ENCODE measurements at places on chromosomes 2 and 18.

DNA sequence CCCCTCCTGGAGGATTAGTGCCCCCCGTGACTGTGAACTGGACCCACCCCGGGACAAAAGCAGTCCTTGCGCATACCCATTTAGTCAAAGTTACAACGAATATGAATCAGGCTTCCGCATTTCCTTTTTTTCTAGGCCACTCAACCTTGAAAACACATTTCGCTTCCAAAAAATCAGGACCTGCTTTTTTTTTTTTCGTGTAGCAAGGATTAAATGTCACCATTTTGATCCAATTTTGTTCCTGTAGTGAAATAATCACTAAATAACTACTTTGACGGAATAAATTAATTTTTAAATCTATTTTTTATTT, 464 bp upstream of the FTCDNL1 start:
- DNase-seq: no peak

- DNase-seq: no peak
These were observed 79.0 kb upstream of the TRIB2 start for GRCh38 chr2:12637754-12638153.

DNA sequence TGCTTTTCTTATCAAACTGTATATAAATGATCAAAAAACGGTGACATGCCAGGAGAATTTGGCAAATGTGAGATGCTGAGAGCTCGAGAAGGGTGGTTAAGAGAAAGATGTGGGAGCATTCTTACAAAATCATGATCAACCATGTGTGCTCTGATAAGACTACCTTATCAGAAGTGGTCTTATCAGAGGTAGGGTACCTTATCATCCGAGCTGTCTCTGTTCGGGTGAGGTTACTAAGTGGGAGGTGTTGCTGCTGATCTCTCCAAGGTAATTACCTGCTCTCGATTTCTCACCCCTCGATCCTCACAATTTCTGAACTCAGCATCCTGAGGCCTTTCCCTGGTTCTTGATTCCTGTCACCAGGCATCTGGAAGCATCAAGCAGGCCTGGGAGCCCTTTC, 813.0 kb upstream of the ID2 start:
- no peak for DNase-seq

- DNase-seq: no peak
These were observed 56.3 kb downstream of the TIMM21 start for GRCh38 chr18:74204526-74205152.

DNA sequence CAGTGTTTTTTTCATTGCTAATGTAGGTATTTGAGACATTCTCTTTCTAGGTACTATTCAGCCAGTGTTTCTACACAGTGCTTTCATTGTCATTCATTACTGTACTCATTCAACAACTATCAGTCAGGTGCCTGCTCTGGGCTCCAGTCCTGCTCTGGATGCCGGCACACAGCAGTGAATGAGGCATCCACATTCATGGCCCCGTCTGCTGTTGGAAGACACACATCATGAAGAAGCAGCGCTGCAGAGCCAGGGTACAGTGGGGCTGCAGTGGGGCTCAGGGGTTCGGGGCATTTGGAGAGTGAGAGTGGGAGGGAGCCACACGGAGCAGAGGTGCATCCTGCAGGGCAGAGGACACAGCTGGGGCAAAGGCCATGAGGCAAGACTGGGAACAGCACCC, 737.2 kb upstream of the RAB6C start:
- DNase-seq: no peak

GRCh38 chr2:10289891-10290290, 12.8 kb upstream of the HPCAL1 start:
- no peak for DNase-seq

DNA sequence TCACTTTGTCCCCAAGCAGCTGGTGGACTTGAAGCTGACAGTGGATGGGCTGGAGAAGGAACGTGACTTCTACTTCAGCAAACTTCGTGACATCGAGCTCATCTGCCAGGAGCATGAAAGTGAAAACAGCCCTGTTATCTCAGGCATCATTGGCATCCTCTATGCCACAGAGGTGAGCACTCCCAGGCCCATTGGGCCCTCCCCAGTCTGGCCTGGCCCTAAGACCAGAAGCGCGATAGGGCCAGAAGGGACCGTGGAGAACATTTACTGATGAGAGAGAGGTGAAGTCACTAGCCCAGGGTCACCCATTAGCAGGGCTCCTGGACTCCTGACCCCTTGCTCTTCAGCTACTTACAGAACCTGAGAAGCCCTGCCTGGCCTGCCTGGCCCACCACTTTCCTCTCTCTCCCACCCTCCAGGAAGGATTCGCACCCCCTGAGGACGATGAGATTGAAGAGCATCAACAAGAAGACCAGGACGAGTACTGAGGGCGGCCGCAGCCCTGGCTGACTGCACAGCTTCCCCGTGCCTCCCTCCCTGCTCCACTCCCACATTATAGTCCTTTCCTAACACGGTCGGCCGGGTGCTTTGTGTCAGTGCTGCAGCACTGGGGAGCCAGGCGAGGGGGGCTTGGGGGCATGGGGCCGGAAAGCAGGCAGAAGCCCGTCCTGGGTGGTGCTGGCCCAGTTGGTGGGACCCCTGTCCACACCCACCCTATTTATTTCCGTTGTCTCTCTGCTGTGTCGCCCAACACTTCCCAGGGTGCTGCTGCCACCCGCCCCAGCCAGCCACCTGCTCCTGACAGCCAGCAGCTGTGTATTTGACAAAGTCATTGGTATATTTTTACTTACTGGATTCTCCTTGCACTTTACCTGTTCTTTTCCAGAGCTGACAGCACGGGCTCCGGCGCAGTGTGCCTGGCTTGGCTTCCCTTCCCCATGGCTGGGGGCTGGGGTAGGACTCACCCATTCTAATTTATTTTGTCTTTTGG, 6.6 kb upstream of the TMEM214 start:
- DNase-seq: no peak

GRCh38 chr2:100748673-100749072, 71.3 kb upstream of the NPAS2 start:
- DNase-seq: no peak

GRCh38 chr18:12291690-12292089, 16.4 kb upstream of the TUBB6 start:
- DNase-seq: no peak

GRCh38 chr18:48946329-48946835, 4.4 kb downstream of the SMAD7 start:
- DNase-seq: no peak

- no peak for DNase-seq
These were observed 48.1 kb downstream of the DGKD start for GRCh38 chr2:233402346-233402745.

DNA sequence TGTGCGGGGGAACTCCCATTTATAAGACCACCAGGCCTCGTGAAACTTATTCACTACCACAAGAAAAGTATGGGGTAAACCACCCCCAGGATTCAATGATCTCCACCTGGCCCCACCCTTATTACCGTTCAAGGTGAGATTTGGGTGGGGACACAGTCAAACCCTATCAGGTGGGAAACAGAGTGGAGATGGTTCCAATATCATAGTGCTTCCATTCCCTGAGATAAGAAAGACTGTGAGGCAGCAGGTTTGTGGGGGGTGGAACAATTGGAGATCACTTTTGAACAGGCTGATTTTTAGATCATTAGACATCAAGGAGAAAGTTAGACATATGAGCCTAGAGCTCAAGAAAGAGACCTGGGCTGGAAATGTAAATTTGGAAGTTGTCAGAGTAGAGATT, 39.3 kb downstream of the GKN2 start:
- DNase-seq: no peak

DNA sequence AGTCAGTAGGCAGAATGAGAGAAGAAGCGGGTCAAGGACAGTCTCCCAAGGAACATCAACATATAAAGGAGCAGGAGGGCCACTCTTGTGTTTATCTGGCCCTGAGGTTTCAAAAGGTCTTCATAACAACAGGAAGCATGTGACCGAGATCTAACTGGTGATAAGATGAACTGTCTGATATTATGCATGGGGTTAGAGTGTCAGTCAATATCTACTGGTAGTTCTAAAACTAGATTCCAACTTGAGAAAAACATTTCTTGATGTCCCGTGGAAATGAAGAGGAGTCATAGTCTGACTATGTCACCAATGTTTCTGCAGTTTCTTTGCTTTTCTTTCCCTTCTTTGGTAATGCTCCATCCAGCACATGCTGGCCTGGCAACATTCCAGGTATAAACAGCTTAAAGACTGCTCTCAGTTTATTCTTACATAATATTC, 77.5 kb upstream of the ITPRID2 start:
- no peak for DNase-seq

GRCh38 chr2:196219671-196220070, 48.3 kb upstream of the STK17B start:
- DNase-seq: no peak

- DNase-seq: no peak
These were observed 698.7 kb downstream of the TDRD15 start for GRCh38 chr2:21822505-21822904.

DNA sequence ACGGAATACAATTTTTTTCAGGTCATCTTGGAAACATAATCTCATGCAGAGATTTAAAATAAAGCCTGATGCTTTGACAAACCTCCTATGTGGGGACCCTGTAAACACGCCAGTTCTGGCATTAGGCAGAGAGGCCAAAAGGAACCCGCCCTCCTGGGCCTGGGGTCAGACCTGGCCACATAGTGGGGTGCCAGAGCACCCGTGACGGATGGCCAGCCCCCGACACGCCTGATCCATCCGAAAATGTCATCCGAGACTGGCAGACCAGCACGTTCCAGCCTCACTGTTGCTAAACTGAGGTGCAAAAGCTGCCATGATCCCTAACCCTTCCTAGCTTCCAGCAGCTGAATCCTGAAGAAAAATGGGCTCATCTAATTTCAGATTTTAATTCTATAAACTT, 222.6 kb upstream of the SALL3 start:
- DNase-seq: no peak

- DNase-seq: no peak
These were observed 556.9 kb upstream of the SETBP1 start for GRCh38 chr18:44123743-44124142.

DNA sequence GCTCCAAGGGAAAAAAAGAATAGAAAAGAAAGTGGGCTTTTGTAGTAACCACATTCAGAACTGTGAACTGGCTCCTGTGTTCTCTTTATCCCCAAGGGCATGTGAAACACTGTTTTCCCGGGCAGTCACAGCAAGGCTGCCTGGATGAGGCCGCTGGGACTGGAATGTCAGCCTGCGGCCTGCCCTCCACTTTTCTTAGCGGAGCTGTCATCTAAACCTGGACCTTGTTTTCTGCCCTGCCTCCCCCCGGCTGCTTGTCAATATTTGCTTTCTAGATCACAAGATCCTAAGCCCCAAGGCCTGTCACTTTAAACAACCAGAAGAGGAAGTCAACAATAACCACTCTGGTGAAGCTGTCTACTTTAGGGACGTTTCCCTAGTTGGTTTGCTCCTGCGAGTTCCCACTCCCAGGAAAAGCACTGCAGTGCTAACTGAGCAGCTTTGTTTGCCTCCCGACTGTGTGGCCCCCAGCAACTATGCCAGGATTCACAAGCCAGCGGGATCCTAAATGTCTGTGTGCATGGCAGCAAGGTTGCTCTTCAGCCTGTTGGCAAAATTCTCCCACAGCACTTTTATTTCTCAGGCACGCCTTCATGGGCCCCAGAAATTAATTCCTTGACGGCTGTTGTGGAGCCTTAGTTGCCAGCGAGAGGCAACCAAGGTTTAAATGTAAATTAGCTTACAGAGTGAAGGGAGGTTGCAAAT, 30.6 kb downstream of the SOWAHC start:
- DNase-seq: no peak

- peak; percentile 78 for DNase-seq
These were observed 87.0 kb downstream of the ALPK2 start for GRCh38 chr18:58541789-58542425.

DNA sequence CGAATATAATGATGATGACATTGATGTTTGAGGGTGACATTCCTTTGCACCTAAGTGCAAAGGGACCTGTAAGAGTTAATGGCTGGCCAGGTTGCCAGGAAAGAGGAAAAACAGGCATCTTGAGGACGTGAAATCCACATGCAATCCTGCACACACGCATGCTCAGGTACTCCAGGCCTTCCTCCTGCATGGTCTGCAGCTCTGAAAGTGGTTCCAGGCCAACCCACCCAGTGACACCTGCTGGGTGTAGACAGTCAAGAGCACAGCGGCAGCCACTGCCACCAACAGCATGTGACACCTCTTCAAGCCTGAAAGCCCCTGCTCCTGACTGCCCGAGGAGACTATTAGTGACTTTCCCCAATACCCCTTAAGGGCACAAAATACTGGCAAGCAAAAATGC, 101.6 kb downstream of the PIEZO2 start:
- DNase-seq: no peak
